ENCODE measurements at places on chromosomes 7 and 10.
A peak's percentile ranks its signal among the peaks of the same experiment; 100 is the strongest.

- no peak for DNase-seq
Measured at GRCh38 chr10:110216240-110216639, 8.8 kb downstream of the MXI1 start.

- DNase-seq, result peak; percentile 64
Measured at GRCh38 chr10:11162828-11163599, 145.3 kb downstream of the CELF2 start.

- no peak for DNase-seq
Measured at GRCh38 chr7:156943091-156944041, 6.1 kb upstream of the NOM1 start.

GRCh38 chr7:87866089-87866488 is 10.1 kb downstream of the SLC25A40 start:
- no peak for DNase-seq

DNA sequence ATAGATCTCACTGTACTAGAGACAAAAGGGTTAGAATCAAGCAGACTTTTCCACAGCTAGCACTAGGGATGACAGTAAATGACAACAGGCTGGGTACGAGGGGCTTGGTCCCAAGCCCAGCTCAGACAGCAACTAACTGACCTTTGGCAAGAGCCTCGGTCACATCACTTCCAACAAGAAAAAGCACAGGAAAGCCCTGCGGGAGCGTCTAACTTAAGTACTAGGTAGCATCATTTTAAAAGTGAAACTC is 22.8 kb downstream of the CALML3 start:
- no peak for DNase-seq

DNA sequence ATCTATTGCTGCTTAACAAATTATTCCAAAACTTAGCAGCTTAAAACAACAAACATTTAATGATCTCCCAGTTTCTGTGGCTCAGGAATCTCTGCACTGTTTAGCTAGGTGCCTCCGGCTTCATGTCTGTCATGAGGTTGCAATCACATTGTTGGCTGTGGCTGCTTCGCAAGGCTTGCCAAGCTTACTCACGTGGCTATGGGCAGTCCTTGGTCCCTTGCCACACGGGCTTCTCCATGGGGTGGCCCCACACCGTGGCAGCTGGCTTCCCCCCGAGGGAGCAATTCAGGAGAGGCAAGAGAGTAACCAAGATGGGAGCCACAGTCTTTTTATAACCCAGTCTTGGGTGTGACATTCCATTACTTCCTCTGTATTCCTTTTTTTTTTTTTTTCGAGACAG is 67.4 kb downstream of the NEURL1 start:
- no peak for DNase-seq

GRCh38 chr7:91240376-91240941 is 23.8 kb upstream of the FZD1 start:
- no peak for DNase-seq

DNA sequence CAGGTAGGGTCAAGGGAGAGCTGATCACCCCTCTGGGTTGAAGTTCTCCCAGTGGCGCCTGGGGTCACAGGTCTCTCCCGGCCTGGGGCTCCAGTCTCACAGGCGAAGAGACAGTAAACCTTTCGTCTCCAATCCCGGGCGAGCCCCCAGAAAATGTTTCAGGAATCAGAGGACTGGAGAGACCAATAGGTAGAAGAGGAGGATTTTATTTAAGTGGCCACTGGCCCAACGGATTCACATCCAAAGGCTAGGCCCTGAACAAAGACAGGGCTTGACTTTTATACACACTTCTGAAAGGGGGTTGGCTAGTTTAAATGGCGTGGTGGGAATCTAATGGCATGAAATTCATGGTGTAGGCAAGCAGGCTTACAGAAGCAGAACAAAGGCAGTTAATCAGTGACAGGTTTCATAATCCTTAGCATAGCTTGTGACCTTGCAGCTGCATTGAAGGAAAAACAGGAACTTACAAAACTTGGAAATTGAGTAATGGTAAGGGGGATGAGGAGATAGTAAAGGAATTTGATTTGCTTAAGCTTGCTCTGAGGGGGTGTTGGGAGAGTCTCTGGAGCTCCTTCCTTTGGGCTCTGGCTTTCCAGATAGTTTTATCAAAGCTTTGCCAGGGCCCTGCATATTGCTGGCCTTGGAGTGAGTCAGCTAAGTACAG is 105.5 kb downstream of the TRIM24 start:
- DNase-seq, result no peak

- no peak for DNase-seq
Measured at GRCh38 chr7:117219485-117219884, 103.4 kb downstream of the WNT2 start.

GRCh38 chr7:155380221-155380861 is 77.6 kb upstream of the EN2 start:
- peak; percentile 34 for DNase-seq

GRCh38 chr7:65477326-65477725 is 103.7 kb downstream of the ZNF92 start:
- DNase-seq, result no peak

GRCh38 chr10:128422190-128422589 is 296.0 kb upstream of the MKI67 start:
- DNase-seq, result no peak

DNA sequence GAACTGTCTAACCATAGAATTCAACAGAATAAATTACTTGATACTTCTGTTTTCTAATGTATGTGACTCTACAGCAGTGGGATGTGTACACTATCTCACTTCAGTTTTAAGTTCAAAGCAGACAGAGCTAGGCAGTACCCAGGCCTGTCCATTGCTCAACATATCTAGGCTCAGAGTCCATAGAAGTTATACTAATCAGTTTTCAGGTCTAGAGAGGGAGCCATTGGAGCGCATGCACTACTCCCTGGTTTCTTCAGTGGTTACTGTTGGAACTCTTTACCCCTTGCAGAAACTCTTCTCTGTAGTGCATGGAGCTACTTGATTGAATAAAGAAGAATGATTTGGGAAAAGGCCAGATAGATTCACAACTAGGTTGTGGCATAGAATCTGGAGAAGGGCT is 4.4 kb downstream of the CD36 start:
- no peak for DNase-seq

- DNase-seq, result no peak
Measured at GRCh38 chr10:77609781-77610272, 27.8 kb downstream of the KCNMA1 start.

DNA sequence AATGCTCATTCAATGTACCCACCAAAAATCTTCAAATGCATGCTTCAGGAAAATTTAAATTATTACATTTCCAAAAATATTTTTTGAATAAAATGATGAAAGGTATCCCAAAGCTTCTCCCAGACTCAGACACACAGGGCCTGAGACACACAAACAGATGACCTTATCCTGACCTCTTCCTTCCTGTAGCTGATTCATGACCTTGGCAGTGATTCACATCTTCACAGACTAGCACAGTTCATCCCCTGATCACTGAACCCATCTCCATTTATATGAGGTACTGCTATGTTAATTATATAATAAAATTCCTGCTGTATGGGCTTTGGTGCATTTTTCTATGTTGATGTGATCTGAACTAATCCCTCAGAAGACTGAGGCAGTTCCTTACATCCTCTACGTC is 265.0 kb upstream of the GLI3 start:
- no peak for DNase-seq

Measured in activated CD8-positive, alpha-beta memory T cell treated with anti-CD3 and anti-CD28 coated beads for 1 hour (primary cell).